Thoracic aorta (tissue), 2 donors: ENCODE measurements at places on chromosomes 4 and X. TPM values are rescaled to one million over a fixed set of nuclear protein-coding genes. Genes with fewer than 3 reads are reported as not detected.

DNA sequence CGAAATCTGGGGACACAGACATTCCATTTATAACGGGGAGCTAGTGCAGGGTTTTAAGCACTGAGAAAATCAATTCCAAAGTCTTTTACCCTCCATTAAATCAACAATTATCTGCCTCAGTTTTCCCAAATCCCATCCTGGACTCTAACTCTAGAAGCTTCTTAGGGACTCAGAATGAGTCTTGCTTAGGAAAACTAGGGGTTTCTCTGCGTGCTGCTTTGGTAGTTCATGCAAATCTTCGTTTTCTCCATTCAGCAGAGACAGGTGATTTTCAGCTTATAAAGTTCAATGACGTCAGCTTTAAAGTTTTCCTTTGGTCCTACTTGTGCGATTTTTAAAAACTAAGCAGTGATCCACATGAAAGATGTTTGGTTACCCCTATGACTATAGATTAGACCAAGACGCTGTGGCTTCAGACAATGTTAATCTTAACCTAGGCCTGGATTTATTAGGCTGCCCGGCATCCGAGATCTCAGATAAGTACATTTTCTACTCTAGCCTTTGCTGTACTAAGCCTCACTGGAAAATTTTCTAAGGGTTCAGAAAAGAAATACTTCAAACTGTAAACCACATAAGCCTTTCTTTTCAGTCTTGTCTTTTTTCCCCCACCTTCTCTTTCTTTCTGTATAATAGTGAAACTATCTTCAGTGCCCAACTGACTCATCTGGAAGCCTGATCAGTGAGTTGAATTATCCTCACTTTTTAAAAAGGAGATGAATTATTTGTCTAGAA lies 121.4 kb upstream of the GATB start:
- DNase-seq, result no peak
- H3K27ac ChIP-seq, result no peak overlapping the region
- peaks cover 5% of the 10 kb centered on the region for H3K4me1 ChIP-seq
- H3K27me3 ChIP-seq, result no peaks in the 10 kb centered on the region

- H3K4me1 ChIP-seq, result no peaks in the 10 kb centered on the region
- H3K4me3 ChIP-seq, result no peak overlapping the region
- H3K27me3 ChIP-seq, result no peaks in the 10 kb centered on the region
- no peak for DNase-seq
- no peak overlapping the region for H3K27ac ChIP-seq
- H3K36me3 ChIP-seq, result no peaks in the 10 kb centered on the region
These were observed 186.6 kb downstream of the CPEB2 start for GRCh38 chr4:15188605-15189539.

DNA sequence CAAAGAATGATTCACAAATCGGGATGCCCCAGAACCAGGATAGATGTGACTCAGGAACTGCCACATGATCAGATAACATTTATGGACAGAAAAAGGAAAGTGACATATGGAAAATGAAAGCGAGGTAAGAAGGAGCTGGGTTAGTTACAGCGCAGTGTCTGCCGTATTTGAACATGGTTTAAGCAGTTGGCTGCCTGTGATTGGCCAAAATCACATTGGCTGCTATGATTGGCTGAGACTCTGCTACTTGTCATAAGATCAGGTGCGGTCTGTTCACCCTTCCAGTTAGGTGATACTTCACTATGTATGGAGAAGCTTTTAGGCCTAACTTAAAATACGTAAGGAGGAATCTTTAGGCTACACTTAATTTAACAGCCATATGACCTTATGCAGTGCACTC lies 322.7 kb upstream of the HAND2 start:
- no peaks in the 10 kb centered on the region for H3K4me1 ChIP-seq
- H3K27ac ChIP-seq, result no peak overlapping the region

- no peak overlapping the region for H3K4me3 ChIP-seq
- no peak overlapping the region for H3K27ac ChIP-seq
- H3K36me3 ChIP-seq, result peaks cover 7% of the 10 kb centered on the region
- H3K4me1 ChIP-seq, result no peaks in the 10 kb centered on the region
- DNase-seq, result no peak
These were observed 20.4 kb upstream of the UBA6 start for GRCh38 chr4:67721315-67721769.

The RRH gene
- not detected for total RNA-seq

The HSFX4 gene
- total RNA-seq, result not detected
